COLO829 (cell line): ENCODE measurements at places on chromosomes 16 and 17.
A peak's percentile ranks its signal among the peaks of the same experiment; 100 is the strongest.

DNA sequence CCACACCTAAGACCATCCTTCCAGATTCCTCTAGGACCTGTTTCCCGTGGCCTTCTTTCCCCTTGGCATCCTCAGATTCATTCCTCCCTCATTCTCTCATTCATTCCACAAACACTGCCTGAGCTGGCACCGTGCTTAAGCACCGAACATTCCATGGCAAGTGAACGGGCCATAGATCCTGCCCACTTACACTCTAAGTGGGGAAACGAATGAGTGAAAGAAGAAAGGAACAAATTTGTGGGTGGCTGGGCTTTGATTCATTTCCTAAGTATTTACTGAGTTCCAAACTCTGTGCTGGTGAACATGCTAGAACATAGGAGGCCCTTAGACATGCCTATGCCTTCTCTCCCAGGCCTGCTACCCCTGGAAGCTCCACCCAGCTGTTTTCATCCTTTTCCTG lies 30.0 kb downstream of the SRCIN1 start:
- no peak for DNase-seq

DNA sequence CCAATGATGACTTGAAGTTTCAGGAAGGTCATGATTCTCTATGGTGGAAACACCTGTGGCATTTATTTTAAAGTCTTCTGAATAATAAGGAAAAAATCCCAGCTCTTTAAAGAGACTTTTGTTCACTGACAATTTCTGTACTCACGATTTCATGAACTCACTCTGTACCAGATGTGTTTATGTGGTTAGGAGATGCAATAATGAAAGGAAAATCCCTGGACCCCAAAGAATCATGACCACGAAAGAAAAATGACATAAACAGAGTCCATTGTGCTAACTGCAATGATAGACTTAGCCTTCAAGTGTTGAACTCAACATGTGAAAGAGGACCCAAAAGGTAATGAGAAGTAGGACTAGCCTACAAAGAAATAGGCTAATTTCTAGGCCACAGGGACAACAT lies 947.5 kb downstream of the CDH11 start:
- DNase-seq, result no peak

GRCh38 chr17:31535581-31535981 lies 144.1 kb downstream of the RAB11FIP4 start:
- no peak for DNase-seq

- DNase-seq, result peak; percentile 66
Measured at GRCh38 chr17:44794851-44795413, 35.2 kb downstream of the GJC1 start.

GRCh38 chr16:88295671-88296436 lies 86.9 kb upstream of the ZNF469 start:
- no peak for DNase-seq

DNA sequence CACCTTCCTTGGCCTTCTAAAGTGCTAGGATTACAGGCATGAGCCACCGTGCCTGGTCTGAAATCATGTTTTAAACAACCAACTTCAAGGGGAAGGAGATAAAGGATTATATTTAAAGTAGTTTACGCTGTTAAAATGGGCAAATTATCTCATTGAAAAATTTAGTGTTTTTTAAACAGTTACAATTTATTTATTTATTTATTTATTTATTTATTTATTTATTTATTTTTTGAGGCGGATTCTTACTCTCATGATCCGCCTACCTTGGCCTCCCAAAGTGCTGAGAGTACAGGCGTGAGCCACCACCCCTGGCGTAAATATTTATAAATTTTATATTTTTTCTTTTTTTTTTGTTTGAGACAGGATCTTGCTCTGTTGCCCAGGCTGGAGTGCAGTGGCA lies 22.2 kb downstream of the CDK12 start:
- DNase-seq, result no peak

DNA sequence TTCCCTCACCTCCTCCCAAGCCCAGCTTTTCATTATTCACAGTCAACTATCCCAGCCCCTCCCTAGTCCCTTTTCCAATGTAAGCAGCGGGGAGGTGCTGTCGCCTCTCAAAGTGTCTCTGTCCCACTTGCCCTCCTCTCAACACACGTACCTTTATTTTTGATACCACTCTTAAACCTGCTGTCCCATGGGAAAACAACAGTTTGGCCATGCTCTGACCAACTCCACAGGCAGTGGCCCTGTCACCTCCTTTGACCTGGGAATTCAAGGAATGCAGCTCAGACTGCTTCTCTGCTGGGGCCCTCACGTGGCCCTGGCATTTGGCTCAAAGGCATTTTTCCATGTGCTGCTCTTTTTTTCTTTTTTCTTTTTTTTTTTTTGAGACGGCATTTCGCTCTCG lies 4.2 kb downstream of the LYRM9 start:
- no peak for DNase-seq
